GM03348 (cell line): ENCODE measurements at places on chromosomes 4 and X.

DNA sequence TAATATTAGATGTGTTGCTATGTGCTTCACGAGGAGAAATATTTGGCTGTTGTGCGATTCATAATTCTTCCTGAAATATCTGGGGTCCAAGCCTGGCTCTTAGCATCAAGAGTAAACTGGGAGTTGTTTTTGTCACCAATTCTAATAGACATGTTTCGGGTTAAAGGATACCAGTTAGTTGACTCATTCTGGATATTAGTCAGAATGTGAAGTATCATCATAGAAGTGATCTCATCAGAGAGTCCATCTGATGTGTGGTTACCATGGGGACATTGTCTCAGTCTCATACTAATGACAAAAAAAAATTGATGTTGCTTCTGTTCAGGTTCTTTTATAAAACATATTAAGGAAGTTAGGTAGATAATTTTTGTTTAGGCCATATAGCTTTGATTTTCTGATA lies 57.2 kb upstream of the MTMR1 start:
- DNase-seq = peak; percentile 57

DNA sequence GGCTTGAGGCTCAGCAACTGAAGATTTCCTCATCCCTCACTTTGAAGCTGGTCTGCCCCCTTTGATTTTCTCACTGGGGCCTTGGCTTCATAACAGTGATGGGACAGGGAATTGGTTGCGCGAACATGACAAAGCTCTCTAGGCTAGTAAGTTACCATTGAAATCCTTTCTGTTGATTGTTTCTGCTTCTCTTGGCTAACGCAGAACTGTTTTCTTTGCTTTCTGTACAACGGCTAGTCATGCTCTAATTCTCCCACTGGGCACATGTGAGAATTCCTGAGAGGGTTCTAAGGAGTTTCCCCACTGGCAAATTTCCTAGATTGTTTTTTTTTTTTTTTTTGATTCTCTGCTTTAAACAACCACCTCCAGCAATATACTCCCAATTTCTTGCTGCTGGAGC lies 738.6 kb downstream of the PCDH7 start:
- DNase-seq = peak; percentile 51

DNA sequence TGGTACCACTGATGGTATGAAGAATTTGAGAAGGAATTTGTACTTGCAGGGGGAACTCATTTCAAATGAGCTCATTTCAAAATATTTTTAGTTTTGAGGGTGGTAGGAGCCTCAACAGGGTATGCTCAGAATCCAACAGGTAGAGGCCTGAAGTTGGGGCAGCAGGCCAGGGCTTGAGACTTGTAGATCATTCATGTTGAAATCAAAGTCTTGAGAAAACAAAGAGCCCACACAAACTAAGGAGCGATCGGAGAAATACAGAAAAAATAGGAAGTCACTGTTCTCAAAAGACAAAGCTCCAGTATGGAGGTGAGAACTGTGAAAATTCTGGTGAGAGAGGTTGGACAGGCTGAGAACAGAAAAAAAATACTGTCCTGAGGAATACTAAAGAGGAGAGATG lies 979 bp upstream of the SLC9A6 start:
- no peak for DNase-seq

GRCh38 chr4:129428454-129428853 lies 332.5 kb downstream of the C4orf33 start:
- no peak for DNase-seq

- no peak for DNase-seq
Observed at GRCh38 chr4:29336861-29337260, 1383.3 kb upstream of the PCDH7 start.

DNA sequence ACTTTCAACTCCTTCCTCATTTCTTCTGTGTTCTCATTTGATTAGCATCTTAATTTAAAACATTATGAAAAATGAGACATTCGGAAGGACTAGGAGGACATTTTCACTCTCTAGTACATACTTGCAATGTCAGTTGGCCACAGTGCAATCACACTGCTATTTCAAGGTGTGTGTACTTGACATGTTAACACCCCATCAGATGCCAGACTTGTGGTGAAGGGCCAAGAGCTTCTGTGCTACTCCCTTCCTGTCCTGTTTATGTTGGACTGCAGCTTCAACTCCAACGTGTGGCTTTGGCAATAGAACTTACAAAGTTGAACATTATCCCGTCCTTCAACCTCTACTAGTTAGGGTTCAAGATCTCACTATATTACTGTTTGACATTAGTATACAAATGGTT lies 221.0 kb downstream of the PALLD start:
- DNase-seq = no peak

GRCh38 chr4:125693228-125693627 lies 378.5 kb downstream of the FAT4 start:
- no peak for DNase-seq

DNA sequence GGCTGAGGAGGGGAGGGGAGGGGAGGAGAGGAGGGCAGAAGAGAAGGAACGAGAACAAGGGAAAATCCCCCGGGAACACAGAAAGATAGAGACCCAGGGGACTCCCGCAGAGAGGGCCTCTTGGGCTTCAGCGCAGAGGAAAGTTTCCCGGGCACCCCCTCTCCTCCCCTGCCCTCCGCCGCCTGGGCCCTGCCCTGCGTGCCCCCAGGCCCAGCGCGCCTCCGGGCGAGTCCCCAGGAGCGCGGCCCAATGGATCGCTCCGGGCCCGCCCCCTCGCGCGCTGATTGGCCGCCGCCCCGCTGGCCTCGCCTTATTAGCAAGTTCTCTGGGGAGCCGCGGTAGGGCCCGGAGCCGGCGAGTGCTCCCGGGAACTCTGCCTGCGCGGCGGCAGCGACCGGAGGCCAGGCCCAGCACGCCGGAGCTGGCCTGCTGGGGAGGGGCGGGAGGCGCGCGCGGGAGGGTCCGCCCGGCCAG lies at the start of gene MSX1:
TSS of gene MSX1 (plus strand) at position 341 of the 474 bp plus-strand sequence. CDS start 235 bp downstream, outside the sequence.
- DNase-seq = peak; percentile 99

DNA sequence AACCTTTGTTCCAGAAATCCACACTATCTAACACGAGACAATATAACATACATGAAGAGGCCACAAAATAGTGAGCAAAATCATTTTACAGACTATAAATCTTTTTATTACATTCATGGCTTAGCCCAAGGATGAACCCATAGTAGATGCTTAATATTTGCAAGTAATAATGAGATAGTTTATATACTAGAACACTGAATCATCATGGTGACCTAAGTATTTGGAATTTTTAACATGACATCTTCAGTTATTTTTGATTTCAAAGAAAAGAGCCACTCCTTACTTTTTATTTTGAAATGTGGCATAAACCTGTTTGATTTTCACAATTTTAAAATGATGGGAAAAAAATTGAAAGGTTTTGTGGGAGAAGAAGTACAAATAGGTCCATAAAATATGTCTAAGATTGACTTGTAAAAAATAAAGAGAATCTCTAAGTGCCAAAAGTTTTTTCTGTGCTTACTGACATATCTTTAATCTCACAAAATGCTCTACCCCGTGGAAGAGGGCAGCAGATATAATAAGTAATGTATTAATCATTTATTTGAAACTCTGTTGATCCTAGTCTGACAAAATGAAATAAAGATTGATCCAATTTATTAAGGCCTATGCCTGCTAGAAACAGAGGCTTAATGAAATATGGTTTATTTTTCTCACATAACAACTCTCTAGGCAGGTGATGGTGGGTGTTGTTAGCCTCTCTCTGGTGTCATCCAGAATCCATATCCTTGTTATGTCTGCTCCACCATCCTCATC lies 224.5 kb upstream of the CENPE start:
- no peak for DNase-seq

- no peak for DNase-seq
Observed at GRCh38 chr4:44160776-44161367, 287.7 kb downstream of the KCTD8 start.

DNA sequence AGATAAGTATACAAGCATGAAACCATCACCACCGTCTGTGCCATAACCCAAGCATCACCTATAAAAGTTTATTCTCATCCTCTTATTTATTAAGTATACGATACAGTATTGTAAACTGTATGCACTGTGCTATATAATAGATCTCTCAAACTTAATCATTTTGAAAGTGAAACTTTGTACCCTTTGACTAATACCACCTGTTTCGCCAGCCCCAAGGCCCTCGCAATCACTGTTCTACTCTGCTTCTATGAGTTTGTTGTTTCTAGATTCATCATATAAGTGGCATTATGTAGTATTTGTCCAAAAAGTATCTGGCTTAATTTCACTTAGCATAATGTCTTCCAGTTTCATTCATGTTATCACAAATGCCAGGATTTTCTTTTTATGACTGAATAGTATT lies 72.1 kb upstream of the DOCK11 start:
- DNase-seq = no peak

- DNase-seq = no peak
Observed at GRCh38 chrX:70525733-70526132, 81.1 kb downstream of the DLG3 start.

DNA sequence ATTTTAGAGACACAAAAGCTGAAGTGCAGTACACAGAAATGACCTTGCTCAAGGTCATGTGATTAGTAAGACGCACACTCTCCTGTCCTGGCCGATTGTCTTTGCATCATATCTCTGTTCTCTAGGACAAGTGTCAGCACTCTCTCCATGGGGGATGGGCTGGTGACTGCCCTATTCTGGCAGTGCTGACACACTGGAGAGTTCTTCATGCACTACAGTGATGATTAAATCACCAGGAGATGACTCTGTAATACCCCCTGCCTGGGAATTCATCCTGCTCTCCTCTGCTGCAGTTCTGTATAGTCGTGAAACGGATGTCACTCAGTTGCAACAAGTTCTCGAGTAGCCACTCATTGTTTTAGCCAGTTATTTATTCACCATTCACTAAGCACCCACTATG lies 5.3 kb upstream of the SHISA3 start:
- DNase-seq = no peak

- DNase-seq = no peak
Observed at GRCh38 chr4:109816894-109817293, 1.3 kb downstream of the GAR1 start.

DNA sequence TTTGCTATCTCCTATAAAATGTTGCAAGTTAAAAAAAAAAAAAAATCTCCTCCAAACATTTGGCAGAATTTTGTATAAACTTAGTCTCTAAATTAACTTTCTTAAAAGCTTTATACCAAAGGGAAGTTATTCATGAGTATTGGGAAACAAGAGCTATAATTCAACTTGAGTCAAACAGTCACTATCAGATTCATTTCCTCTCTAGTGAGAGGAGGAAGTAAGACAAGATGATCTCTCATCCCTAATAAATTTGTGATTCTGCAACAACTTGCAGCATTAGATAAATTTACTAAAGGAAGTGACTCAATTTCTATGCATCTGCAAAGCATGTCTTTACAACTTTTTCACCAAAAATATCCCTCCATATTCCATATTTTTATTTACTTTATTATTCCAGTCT lies 135.4 kb upstream of the GNPDA2 start:
- no peak for DNase-seq

GRCh38 chr4:34469516-34469915 lies 1774.8 kb downstream of the ARAP2 start:
- DNase-seq = no peak

DNA sequence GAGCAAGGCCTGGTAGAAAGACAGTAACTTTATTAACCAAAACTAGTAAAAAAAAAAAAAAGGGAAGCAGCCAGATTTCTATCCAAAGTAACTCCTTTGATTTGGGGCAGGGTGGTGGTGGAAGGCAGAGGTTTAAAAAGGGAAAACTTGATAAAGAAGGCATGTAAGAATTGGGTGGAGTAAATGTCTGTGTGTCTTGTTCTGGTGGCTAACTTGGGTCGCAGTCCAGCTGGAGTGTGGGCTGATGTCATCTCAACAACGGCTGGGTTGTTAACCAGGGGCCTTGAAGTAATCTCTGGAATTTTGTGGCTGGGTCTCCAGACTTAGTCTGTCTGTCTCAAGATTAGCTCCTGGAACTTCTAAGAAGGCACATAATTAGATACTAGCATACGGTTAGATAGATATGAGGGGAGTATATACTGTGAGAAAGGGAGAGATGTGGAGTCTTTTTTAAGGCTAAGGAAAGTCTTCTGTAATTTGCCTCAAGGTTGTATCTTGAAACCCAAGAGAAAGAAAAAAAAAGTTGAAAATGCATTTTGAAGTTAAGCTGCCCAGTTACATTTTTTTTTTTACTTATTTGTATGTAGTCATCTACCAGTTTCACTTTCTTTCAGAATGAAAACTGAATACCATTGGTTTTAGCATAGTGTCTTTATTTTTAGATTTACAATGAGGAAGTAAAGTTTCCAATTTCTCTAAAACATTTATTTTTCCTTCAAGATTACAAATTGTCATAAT lies 48.3 kb downstream of the MTHFD2L start:
- DNase-seq = peak; percentile 47

- DNase-seq = no peak
Observed at GRCh38 chr4:8912089-8912455, 40.4 kb upstream of the HMX1 start.

- no peak for DNase-seq
Observed at GRCh38 chr4:105232374-105232773, 85.7 kb downstream of the TET2 start.

DNA sequence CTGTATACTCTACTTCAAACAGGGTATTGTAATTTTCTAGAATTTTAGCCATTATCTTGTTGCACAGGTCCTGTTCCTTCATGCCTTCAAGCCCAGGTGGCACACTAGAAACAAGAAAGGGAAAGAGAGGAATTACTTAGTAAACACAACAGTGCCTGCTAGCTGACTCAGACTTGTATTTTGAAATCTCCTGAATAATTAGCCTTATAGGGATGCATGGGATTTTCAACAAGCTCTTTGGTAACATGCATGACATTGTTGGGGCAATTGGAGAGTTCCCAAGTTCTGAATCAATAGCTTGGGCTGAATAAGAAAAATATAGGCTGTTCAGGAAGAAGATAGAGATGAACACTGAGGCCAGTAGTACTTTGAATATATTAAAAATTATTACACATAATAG lies 118.8 kb downstream of the FAM13A start:
- DNase-seq = peak; percentile 71

GRCh38 chr4:176043838-176044588 lies 21.6 kb upstream of the WDR17 start:
- no peak for DNase-seq

DNA sequence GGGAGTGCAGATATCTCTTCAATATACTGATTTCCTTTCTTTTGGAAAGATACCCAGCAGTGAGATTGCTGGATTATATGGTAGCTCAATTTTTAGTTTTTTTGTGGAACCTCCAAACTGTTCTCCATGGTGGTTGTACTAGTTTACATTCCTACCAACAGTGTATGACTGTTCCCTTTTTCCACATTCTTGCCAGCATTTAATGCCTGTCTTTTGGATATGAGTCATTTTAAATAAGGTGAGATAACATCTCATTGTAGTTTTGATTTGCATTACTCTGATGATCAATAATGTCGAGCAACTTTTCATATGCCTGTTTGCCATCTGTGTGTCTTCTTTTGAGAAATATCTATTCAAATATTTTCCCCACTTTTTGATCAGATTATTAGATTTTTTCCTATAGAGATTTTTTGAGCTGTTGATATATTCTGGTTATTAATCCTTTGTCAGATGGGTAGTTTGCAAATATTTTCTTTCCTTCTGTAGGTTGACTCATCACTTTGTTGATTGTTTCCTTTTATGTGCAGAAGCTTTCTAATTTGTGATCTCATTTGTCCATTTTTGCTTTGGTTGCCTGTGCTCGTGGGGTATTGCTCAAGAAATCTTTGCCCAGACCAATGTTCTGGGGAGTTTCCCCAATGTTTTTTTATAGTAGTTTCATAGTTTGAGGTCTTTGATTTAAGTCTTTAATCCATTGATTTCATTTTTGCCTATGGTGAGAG lies 552.7 kb downstream of the ZNF674 start:
- no peak for DNase-seq

- DNase-seq = peak; percentile 8
Observed at GRCh38 chr4:71267244-71267643, 71.6 kb upstream of the SLC4A4 start.
